ENCODE measurements at places on chromosomes 7 and 10.

- no peak for DNase-seq
These were observed 87.4 kb upstream of the TNS3 start for GRCh38 chr7:47669178-47669891.

DNA sequence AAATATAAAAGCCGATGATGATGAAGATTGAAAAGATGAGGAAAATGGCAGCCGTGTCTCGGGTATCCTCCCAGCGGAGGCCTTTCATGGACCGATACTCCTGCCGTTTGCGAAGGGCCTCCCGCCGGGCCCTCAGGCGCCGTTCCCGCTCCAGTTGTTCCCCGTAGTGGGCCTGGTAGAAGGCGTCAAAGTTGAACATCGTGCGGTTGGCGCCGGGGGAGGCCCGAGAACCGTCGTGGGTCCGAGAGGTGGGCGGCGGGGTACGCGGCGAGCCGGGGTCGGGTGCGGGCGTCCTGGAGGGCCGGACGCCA, 553 bp downstream of the DNAJC30 start:
- DNase-seq: no peak

DNA sequence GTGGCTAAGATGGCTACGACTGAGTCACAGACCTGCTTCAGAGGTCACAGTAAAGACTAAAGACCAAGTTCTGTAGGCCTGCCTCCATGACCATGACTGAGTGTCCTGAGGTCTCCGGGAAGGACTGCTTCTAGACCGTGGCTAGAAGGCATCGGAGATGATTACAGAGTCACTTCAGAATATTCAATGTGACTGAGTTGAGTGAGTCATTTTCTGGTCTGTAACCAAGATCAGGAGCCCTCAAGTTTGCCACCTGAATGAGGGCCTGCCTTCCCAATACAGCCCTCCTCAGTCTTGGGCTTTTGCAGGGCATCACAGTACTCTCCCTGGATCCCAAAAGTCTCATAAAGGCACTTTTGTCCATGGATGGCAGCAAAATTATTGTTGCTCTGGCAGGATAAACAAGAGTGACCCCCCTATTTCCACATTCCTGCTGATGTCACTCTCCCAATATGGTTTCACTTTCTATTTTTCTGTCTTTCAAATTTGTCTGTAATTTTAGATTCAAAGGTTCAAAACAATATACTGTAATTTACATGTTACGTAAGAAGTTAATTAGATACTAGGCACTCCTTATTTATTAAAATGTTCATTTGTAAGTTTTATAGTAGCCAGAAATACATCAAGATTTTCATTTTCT, 47.7 kb upstream of the ZNF92 start:
- no peak for DNase-seq

GRCh38 chr10:96043893-96044715, 721 bp downstream of the CCNJ start:
- peak; percentile 27 for DNase-seq

GRCh38 chr7:140348161-140348849, 50.0 kb downstream of the SLC37A3 start:
- no peak for DNase-seq

DNA sequence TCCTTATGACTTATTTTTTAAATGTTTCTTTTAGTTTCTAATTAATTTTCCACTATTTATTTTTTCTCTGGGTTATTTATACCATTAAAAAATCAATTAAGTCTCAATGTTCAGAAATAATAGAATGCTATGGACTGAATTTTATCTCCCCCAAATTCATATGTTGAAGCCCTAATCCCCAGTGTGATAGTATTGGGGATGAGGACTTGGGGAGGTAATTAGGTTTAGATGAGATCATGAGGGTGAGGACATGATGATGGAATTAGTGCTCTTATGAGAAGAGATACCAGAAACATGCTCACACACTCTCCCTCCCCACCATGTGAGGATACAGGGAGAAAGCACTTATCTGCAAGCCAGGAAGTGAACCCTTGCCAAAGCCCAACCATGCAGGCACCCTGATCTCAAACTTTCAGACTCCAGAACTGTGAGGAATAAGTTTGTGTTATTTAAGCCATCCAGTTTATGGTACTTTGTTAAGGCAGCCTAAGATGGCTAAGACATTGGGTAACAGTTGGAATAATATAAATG, 202.6 kb downstream of the MDFIC start:
- no peak for DNase-seq

DNA sequence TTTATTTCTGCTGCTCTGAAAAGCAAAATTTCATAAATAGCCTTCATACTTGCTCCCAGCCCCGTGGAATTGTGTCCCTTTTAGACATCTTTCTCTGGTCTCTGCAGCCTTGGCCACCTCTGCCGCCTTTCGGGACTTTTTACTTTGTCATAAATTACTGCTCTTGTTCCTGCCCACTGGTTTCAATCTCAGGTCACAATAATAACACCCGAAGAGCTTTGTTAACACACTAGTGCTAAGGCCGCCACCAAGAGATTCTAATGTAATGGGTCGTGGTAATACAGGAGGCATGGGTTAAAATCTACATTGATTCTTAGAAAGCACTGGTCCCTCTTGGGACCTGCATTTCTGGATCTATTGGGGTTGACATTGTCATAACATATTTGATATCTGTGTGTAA, 276.0 kb upstream of the VWC2 start:
- no peak for DNase-seq

- no peak for DNase-seq
These were observed 170.5 kb downstream of the RPS24 start for GRCh38 chr10:78203915-78204818.

GRCh38 chr10:98125940-98126631, 8.4 kb upstream of the R3HCC1L start:
- no peak for DNase-seq

- peak; percentile 3 for DNase-seq
These were observed 130.8 kb downstream of the SORBS1 start for GRCh38 chr10:95430231-95430951.
